ENCODE measurements at places on chromosomes 4 and X.

DNA sequence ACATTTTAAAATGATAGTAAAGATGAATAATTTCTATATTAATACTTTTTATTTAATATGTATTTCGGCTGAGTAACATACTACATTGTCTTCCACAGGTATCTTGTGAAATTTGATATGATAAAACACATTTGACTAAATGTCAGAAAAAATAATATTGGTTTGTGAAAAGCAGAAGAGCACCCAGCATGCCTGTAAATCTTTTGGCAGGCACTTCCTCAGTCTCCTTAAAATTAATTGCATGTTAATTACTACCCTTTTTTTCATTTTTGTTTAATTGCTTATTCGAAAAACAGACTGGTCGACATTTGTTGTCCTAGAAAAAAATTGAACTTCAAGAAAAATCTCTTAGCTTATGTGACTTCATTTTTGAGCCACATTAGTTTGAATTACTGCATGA is 40.6 kb downstream of the CLCN3 start:
- peak; percentile 38 for DNase-seq

DNA sequence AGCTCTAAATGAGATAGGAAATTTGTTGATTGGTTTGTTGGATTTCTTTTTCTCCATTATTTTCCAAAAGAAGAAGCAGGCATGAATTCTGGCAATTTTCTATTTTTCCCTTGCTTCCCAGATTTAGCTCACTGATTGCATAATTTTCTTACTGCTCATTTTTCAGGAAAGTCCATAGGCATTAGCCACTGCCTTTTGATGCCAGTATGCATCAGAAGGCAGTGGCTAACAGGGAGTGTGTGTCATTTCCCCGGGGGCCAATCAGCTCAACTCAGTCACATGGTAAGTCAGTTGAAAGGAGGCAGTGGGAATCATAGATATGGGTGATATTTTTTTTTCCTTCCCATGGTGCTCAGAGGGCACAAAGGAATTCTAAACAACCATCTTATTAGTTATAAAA is 156.7 kb downstream of the TRIML1 start:
- no peak for DNase-seq

GRCh38 chr4:185911556-185912064 is 99.6 kb upstream of the SORBS2 start:
- DNase-seq = no peak

- DNase-seq = no peak
These were observed 75.8 kb downstream of the ATG4A start for GRCh38 chrX:108167211-108167872.

DNA sequence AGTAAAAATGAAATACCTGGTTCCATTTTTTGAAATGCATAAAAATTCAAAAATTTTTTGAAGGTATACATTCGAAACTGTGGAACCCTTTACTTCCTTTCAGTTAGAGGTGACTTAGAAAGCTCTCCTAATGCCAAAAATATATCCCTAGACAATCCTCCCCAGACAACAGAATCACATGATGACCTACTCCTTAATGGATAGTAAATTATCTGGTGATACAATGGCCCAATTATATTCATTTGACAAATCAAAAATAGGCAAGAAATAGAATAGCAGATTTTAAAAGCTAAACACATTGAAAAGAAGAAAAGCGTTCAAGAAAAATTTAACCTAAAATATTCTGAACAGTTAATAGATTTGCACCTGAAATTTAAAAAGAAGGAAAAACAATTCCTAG is 3.5 kb upstream of the UGT2A2 start:
- DNase-seq = no peak

DNA sequence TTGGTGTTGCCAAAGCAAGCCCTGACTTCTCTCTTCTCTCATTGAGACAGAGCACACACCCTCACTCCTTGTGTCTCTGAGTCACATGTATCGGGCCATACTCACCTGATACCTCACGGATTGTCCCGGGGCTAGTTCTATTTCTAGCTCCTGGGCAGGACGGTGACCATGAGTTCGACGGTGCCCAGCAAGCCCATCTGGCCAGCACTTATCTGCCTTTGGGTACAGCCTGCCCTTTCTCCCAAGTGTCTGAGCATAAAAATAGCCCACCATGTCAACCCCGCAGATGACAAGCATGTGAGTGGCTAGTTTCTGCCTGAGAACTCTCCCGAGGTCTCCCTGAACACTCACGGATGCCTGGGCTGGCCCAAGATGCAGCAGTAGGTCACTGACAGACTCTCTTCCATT is 158.5 kb downstream of the DHRSX start:
- DNase-seq = no peak

GRCh38 chrX:80485543-80485942 is 65.3 kb downstream of the TENT5D start:
- DNase-seq = no peak

DNA sequence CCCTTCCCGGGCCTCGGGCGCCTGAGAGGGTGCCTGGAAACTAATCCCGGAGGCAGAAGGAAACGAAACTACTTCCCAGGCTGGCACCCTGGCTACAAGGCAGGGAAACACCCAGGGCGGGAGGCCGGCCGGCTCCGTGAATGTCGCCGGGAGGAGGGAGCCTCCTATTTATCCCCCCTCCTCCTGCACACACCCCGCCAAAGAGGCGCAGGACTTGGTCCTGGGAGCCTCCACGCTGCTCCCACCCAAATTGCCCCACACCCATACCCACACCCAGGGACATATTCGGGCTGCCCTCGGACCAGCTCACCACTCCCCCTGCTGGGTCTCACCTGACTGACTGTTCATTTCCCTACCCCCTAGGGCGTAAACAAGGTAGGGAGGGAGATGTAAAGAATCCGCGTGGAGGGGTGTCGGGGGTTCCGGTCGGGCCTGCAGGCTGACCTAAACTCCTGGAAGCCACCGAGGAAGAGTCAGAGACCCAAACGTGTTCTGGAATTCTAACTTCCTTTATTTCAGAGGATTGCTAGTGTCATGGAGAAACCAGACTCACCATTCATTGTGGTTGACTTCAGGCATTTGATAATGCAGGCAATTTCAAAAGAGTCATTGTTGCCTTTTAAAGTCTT is at the start of gene BTC:
BTC (minus strand) TSS at position 142 of the 629 bp plus-strand sequence. CDS start 198 bp downstream, outside the sequence.
- peak; percentile 29 for DNase-seq

DNA sequence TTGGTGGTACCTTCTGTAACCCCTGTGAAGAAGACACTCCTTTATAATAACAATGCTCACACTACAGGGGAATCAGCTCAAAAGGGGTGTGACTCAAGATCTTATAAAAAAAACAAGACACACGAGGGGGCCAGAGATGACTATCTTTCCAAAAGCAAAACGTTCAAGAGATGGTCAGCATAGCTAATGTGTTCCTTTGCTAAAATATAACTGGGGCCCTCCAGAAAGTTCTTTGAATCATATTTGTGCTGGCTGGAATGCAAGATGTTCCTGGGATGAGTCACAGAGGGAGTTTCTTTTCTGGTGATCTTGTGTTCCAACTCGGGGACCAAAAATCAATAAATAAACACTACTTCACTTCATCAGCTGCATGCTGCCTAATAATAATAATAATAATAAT is 46.5 kb downstream of the RAI2 start:
- DNase-seq = no peak

DNA sequence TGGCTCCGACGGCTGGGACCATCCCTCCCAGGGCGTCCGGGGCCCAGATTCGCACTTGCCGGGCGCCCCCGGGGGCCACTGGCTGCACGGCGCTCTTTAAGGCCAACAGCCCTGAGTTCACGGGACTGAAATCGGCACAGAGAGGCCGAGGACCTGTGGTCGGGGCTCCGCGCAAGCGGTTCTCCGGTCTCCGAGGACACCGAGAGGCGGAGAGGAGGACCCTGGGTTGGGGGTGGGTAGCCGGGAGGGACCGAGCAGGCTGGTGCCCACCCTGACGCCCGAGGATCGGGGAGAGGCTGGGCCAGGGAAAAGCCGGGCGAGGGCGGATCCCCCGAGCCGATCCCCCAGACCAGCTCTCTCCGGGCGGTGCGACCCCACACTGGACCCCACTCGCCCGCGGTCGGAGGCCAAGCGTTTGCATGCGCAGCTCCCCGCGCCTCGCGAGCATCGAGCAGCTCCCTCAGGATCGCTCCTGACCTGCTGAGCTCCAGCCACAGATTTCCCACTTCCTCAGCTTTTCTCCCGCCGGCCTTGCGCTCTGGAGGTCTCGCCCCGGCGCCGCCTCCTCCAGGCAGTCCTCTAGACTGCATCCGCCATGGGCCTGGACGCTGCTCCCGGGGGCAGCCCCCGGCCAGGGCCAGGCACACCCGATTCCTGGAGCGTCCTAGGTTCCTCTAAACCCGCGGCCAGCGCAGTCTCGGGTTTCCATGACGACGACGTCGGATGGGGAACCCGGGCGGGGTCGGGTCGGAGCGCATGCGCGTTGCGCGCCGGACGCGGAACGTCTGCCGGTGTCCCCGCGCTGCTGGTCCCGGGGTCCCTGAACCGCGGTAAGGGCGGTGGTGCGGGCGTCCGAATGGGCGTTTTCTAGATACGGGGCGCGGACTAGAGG is 17.6 kb upstream of the NAT8L start:
- DNase-seq = peak; percentile 86

GRCh38 chr4:127479031-127479622 is 153.6 kb upstream of the INTU start:
- DNase-seq = peak; percentile 39

DNA sequence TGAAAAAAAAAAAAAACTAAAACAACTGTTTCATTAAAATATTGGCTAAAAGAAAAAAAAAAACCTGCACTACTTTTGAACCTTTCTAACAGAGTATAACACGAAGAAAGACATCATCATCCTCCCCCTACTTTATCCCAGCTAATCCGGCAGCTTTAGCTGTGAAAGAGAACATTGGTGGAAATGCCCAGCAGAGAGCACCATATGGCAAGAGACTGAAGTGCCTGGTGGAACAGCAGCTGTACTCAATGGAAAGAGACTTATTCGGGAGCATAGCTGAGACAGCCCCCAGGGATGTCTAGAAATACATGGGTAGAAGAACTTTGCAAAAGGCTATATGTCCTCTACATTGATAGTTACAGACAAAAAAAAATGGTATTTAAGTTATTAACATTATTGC is 30.3 kb downstream of the STPG2 start:
- peak; percentile 39 for DNase-seq

- no peak for DNase-seq
These were observed 308.9 kb downstream of the ANTXR2 start for GRCh38 chr4:79764120-79764519.

- no peak for DNase-seq
These were observed 56.6 kb downstream of the AREG start for GRCh38 chr4:74501579-74501978.

- DNase-seq = no peak
These were observed 1106.0 kb downstream of the STIM2 start for GRCh38 chr4:27966664-27967063.

- DNase-seq = no peak
These were observed 75.6 kb downstream of the AFAP1 start for GRCh38 chr4:7863911-7864681.

DNA sequence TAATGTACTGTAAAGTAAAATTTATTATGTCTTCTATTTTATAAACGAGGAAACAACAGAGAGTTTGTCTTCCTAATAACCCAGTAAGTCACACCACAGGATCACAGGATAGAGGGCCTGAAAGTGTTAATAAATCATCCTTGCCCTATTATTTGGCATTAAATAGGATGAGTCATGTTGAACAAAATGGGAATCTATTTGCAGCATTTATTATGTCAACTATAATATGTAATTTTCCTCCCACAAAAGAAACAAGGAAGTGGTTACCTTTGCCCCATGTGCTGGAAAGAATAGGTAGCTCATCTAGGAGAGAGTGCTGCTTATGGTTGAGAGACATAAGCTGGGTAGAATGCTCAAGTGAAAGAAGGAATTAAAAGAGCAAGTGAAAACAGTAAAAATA is 237.6 kb upstream of the NDST3 start:
- DNase-seq = no peak

DNA sequence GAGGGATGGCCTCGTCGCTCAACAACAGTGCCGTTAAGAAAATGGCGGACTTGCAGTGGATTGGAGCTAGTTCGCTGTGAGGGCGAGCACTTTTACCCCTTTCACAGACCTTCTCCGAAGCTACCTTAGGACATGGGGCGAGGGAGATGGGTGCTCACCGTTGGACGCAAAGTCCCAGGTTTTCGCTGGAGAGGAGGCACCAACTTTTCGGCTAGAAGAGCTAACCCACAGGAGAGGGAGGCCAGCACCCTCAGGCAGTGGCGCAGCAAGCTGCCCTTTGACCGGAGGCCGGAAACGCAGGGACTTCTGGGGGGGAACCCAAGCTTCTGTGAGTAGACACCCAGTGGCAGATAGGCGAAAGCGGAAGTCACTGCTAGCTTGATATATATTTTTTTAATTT is 93.1 kb upstream of the IL13RA1 start:
- no peak for DNase-seq

- no peak for DNase-seq
These were observed 64.9 kb upstream of the SOD3 start for GRCh38 chr4:24730256-24731001.

- no peak for DNase-seq
These were observed 280.5 kb downstream of the GPM6A start for GRCh38 chr4:175531405-175532091.

- no peak for DNase-seq
These were observed 321.9 kb upstream of the EMCN start for GRCh38 chr4:100839712-100840111.

GRCh38 chrX:98548519-98548918 is 1664.8 kb downstream of the RPA4 start:
- DNase-seq = no peak

- DNase-seq = no peak
These were observed 69.6 kb downstream of the SERTM2 start for GRCh38 chrX:111581086-111581485.

- no peak for DNase-seq
These were observed 87.9 kb downstream of the WDFY3 start for GRCh38 chr4:84878546-84878945.

- no peak for DNase-seq
These were observed 182.9 kb upstream of the PBDC1 start for GRCh38 chrX:75989806-75990590.

DNA sequence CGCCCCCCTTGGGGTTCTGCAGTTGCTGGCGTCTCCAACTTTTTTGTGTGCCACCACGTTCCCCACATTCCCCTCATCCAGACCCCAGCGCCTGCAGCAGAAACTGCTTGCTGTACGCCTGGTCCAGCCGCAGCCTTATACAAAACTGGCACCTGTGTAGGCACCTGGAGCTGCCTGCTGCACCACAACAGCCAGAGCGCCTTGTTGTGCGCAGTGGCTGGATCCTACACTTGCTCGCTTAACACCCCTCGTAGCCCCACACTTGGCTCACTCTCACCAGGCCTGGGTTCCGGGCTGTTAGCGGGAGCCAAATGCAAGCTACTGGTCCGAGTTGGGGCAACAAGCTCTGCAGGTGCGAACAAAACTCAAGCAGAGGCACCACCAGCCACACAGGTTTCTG is 136.8 kb downstream of the TECRL start:
- peak; percentile 1 for DNase-seq

- no peak for DNase-seq
These were observed 60.4 kb downstream of the EFNB1 start for GRCh38 chrX:68889249-68889648.

GRCh38 chrX:118346258-118347094 is 570 bp downstream of the WDR44 start:
- DNase-seq = peak; percentile 69

GRCh38 chr4:37562592-37562991 is 123.6 kb downstream of the RELL1 start:
- DNase-seq = no peak

- no peak for DNase-seq
These were observed 11.0 kb upstream of the VSIG1 start for GRCh38 chrX:108033890-108034289.

All from NCI-H526 (cell line).